AG09319 (cell line): ENCODE measurements at places on chromosomes 5 and 9.

DNA sequence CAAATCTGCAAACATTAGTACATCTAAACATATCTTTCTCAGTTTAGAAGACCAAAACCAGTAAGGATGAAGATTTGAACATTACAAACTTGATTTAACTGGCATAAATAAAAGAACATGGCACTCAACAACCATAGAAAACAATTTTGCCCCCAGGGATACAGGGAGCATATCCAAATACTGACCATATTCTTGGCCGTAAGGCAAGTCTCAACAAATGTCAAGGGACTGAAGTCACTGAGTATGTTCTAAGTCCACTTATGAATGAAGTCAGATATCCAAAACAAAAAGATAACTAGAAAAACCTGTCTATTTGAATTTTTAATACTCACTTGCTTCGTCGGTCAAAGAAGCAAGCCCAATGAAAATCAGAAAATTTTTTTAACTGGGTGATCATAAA lies 14.1 kb downstream of the FEM1C start:
- no peak for DNase-seq

- no peak for DNase-seq
Measured at GRCh38 chr5:41509399-41510175, 814 bp downstream of the PLCXD3 start.

DNA sequence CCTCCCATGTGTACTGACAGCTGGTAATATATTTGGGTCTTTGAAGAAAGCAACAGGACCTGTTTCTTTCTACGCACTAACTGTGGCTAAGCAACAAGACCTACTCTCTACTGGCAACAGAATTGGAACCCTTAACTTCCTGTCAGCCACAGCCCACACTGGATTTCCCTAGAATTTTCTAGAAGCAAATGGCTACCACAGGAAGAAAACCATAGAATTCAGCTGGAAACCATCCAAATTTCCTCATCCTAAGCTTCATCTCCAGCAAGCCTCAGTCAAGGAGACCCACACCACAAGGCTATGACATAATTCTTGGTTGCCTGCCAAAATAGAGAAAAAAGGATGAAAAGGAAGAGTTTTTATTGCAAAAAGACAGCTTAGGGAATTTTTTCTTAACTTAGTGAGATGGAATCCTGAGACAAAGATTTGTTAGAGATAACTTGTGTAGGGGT lies 171.8 kb upstream of the TNC start:
- no peak for DNase-seq

- DNase-seq = no peak
Measured at GRCh38 chr5:170053896-170054295, 51.8 kb upstream of the FOXI1 start.

DNA sequence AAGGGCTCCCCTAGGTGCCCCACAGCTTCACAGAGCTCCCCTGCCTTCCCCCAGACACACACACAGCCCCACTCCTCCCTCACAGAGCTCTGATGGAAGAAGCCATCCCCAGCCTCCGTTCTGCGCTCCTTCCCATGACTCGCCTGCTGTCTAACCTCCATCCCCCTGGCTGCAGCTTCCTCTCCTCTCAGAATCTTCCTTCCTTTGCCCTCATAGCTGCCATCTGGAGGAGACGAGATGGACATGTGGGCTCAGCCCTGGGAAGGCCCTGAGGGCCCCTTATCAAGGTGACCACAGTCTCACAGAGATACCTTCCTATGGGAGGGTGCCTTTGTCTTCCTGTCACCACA lies 94.3 kb downstream of the PCDH1 start:
- DNase-seq = no peak

DNA sequence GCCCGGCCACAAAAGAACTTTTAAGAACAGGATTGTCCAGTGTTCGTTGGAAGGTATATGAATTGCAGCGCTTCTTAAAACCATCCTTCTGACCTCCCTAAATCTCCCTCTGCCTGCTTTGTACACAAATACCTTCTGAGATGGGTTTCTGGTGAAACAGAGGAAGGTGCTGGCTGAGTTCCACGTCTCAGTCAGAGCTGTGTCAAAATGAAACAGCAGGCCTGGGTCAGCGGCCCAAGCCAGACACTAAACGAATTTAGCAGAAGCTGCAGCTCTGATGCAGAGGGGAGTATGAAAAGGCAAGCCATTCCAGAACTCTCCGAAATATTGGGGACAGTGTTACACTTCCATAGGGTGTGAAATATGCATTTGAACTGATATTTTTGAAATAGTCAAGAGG lies 37.8 kb upstream of the CRB2 start:
- no peak for DNase-seq
